Aorta (tissue), 5 donors: ENCODE measurements at places on chromosomes 2 and 18.
A peak's percentile ranks its signal among the peaks of the same experiment; 100 is the strongest.

DNA sequence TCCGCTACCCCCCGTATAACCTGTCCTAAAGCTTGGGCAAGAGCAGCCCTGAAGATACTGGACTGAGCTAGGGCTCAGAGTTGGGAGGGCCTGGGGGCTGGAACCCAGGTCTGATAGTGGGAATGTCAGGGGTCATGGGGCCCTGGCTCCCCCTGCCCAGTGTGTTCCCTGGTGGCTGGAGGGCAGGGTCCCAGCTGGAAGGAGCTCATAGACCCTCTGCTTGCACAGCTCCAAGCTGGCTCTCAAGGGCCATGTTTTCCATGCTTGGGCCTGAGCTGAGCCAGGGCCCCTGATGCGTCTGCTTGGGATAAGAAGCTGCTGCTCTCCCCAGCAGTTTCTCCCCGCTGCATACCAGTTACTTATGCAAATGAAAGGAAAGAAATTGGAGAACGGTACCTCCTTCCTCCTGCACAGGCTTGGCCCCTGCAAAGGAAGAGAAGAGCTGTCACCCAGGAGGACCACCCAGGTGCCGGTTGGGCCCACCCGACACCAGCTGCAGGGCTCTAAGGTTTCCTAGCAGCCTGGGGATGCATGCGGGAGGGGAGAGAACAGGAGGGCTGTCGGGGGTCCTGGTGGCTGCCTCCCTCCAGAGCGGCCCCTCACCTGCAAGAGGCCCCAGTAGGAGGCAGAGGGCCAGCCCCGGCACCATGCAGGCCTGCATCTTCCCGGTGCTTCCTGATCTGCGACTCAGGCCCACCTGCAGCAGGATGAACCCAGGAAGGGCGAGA, 628 bp downstream of the OTOS start:
- DNase-seq, result peak; percentile 64

DNA sequence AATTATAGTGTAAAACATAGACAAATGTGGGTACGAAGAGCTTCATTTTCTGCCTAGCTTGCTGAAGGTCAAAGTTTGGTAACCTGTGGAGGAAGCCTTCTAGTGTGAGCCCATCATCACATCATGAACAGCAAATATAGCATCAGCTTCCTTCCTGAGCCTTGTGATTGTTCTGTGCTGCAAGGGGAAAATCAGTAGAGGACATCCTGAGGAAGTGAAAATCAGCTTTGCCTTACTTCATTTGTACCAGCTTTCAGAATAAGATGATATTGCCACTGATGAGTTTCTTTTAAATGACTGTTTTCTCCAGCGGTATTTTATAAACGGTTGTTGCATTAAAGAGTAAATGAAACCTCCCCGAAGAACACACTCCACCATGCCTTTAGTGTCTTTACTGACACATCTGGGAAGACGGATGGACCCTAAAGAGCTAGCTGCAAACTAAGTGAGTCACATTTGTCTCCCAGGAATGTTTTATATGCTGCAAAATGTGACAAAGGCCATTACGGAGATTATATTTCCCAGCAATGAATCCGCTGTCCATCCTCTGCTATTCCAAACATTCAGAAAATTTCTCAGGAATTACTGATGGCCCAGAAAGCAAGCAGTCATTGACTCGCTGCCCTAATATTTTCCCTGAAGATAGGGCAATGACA, 1272.8 kb downstream of the SUCLG1 start:
- no peak for DNase-seq

- no peak for DNase-seq
These were observed 104.2 kb upstream of the MAP4K3 start for GRCh38 chr2:39541011-39541930.

DNA sequence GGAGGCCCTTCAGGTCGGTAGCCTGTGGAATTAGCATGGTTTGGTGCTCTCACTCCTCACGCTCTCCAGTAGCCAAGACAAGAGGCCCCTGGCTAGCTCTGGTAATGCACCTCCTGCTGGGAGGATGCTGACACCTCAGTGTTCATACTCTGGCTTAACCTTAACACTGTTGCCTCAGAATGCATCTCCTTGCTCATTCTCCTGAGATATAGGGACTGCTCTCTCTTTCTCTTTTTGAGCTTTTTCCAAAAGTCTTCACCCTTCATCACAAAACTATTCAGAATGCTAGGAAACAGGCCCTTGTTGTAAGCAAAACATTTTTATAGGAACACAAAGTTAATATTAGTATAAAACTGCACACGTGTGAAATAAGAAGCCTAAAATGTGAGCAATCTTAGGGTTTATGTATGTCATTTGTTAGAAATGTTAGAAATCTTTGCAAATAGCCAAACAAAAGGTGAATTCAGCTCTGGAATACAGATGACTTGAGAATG, 17.3 kb upstream of the IMPA2 start:
- no peak for DNase-seq

GRCh38 chr2:54610700-54611099, 112.8 kb upstream of the EML6 start:
- DNase-seq, result no peak

DNA sequence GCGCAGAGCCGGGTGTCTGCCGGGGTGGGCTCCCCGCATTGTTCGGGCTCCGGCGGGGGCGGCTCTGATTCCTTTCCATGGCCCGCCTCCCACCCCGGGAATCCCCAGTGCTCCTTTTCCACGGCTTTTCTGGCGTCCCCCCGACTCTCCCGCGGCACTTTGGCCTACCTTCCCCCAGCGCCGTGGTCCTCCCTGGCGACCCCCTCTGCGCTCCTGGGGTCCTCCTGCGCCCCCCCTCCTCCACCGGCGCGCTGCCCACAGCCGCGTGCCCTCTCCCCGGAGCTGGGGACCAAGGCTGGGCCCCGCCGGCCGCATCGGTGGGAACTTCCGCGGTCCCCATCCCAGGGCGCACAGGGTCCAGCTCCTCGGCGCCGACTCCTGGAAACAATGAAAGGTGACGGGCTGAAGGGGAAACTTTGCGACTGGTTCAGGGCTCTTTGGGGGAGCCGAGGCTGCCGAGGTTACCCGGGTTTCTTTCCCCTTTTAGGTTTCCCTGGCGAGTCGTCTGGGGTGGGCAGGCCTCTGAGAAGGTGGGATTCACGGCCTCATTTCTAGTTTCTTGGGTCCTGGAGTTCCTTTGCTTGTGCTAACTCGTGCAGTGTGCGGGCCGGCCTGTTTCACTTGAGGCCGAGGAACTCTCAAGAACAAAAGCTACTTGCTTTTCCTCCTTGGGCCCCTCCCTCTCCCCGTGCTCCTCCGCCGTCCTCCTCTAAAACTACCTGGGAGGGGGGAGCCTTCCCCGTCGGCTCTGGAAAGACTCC, 2.2 kb downstream of the TGIF1 start:
- DNase-seq, result peak; percentile 81

DNA sequence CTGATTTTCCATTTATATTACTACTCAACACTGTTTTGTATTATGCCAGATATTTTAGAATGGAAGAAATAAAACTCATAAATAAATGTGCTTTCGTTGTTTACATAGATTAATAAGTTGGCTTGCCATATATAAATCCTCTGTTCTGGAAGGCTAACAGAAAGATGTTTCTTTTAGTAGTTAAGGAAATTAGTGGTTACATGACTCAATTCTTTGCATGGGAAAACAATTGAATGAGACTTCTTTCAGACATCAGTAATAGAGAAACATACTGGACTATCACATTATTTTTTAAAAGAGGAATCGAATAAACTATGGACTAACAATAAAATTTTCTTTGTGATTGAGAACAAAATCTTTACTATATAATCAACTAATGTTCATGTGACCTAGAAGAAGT, 336.5 kb downstream of the KCNS3 start:
- DNase-seq, result no peak

DNA sequence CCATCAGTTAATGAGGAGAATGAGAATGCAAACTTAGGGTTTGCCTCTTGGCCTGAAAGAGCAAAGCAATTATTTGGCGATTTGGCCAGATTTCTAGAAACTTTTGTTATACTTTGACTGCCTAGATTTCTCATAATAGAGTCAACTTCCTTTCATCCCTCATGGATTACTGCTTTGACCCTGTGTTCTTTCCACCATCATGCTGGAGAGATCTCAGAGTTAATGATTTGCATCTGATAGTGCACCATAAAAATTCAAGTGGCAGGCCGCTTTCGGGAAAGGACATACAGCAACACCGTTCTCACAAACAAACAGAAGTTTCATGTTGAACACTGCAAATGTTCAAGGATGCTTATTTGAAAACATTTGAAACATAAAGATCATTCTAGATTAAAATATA, 143.7 kb upstream of the ZFP36L2 start:
- DNase-seq, result no peak

- no peak for DNase-seq
These were observed 325.4 kb downstream of the SPAG16 start for GRCh38 chr2:213609570-213610170.

GRCh38 chr2:16216558-16216945, 276.2 kb downstream of the MYCN start:
- no peak for DNase-seq

GRCh38 chr2:227780981-227781615, 32.5 kb upstream of the CCL20 start:
- no peak for DNase-seq

DNA sequence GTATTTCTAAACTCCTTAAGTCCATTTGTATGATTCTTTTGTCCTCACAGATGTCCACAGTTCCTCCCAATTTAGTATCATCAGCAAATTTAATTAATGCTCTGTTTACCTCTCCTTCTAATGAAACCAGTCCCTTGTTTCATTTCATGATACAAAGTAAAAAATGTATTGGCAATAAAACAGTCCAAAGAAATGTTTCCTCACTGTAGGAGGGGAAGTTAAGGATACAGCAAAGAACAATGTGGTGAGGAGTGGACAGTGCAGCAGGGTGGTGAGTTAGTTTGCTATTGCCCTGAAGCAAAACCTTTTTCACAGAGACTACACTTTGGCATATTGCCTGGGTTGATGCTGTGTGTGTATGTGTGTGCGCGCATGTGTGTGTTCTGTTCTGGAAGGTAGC, 401.5 kb downstream of the ARHGAP15 start:
- DNase-seq, result no peak

GRCh38 chr2:61151436-61151835, 10.6 kb upstream of the C2orf74 start:
- no peak for DNase-seq

- DNase-seq, result no peak
These were observed 65.4 kb upstream of the MMADHC start for GRCh38 chr2:149652926-149653325.

GRCh38 chr18:10322435-10322834, 132.0 kb upstream of the APCDD1 start:
- DNase-seq, result no peak

GRCh38 chr2:236882930-236883329, 202.8 kb upstream of the COPS8 start:
- DNase-seq, result no peak

- peak; percentile 55 for DNase-seq
These were observed 143.2 kb downstream of the MEIS1 start for GRCh38 chr2:66578054-66578686.

GRCh38 chr18:69935319-69936190, 12.1 kb downstream of the CD226 start:
- peak; percentile 52 for DNase-seq

GRCh38 chr18:58511897-58512581, 116.9 kb downstream of the ALPK2 start:
- no peak for DNase-seq

- no peak for DNase-seq
These were observed 87.1 kb upstream of the LYPD1 start for GRCh38 chr2:132757002-132757589.

GRCh38 chr2:104841744-104842143, 12.2 kb upstream of the POU3F3 start:
- no peak for DNase-seq

DNA sequence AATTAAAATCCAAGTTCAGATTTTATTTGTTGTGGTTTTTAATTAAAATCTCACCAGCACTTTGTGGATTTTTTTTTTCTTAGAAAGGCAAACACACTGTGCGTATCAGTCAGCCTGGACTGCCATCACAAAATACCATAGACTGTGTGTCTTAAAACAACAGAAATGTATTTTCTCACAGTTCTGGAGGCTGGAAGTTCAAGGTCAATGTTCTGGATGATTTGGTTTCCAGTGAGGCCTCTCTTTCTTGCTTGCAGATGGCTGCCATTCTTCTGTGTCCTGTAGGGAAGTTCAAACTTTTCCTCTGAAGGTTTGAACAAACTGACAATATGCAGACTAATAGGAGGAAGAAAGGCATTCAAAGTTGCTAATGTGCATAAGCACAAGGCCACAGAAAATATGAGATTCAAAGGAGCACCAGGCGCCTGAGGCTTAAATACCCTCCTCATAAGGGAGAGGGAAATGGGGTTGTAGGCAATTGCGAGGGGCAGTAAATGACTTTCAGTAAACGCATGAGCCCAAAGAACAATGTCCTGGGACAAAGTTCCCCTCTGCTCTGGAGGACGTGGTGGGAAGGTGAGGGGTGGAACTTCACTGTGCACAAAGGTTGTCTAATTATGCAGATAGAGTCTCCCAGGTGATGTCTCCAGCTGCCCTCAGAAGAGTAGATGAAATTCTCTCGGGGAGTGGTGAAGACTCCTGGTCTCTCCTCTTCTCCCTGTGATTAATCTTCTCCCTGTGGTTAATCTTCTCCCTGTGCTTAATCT, 26.5 kb upstream of the KCNF1 start:
- DNase-seq, result no peak
